ENCODE measurements at places on chromosomes 6 and 20.

GRCh38 chr6:46940433-46941226, 18.9 kb upstream of the ADGRF5 start:
- DNase-seq = no peak

- DNase-seq = no peak
These were observed 183.6 kb downstream of the KHDRBS2 start for GRCh38 chr6:62102387-62102786.

- no peak for DNase-seq
These were observed 126.6 kb downstream of the MTFR2 start for GRCh38 chr6:136123468-136123867.

GRCh38 chr20:64038565-64039292, 2.7 kb downstream of the C20orf204 start:
- DNase-seq = peak; percentile 78

- no peak for DNase-seq
These were observed 59.4 kb upstream of the SCP2D1 start for GRCh38 chr20:18754030-18754652.

- no peak for DNase-seq
These were observed 8.2 kb upstream of the NTSR1 start for GRCh38 chr20:62700261-62700930.

GRCh38 chr6:44268095-44268628, 2.1 kb upstream of the TMEM151B start:
- DNase-seq = peak; percentile 56

- DNase-seq = no peak
These were observed 1.9 kb downstream of the RAB23 start for GRCh38 chr6:57220083-57220703.

GRCh38 chr6:114157848-114158247, 185.0 kb downstream of the HS3ST5 start:
- no peak for DNase-seq

- no peak for DNase-seq
These were observed 558.7 kb upstream of the MMS22L start for GRCh38 chr6:97841763-97842162.

- no peak for DNase-seq
These were observed 15.9 kb upstream of the CPNE1 start for GRCh38 chr20:35680452-35681183.

DNA sequence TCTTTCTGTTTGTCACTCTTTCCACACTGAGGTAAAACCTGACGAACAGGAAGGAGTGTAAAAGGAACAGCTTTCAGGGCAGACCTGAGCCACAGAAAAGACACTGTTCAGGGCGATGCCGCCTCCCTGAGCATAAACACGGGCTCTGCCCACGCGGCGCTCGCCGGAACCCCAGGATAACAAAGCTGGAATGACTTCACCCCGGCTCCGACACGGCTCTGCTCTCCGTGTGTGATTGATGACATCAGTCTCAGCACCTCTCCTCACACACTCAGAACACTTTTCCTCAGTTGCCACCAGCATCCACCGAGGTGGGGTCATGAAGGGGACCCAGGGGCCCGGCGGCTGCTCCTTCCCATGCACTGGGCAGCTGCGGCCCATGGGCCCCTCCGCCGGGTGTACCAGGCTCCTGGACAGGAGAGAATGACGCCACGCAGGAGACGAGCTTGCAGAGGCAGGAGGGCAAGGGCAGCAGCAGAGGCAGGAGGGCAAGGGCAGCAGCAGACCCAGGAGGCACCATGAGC, 43.6 kb downstream of the DLL1 start:
- no peak for DNase-seq

DNA sequence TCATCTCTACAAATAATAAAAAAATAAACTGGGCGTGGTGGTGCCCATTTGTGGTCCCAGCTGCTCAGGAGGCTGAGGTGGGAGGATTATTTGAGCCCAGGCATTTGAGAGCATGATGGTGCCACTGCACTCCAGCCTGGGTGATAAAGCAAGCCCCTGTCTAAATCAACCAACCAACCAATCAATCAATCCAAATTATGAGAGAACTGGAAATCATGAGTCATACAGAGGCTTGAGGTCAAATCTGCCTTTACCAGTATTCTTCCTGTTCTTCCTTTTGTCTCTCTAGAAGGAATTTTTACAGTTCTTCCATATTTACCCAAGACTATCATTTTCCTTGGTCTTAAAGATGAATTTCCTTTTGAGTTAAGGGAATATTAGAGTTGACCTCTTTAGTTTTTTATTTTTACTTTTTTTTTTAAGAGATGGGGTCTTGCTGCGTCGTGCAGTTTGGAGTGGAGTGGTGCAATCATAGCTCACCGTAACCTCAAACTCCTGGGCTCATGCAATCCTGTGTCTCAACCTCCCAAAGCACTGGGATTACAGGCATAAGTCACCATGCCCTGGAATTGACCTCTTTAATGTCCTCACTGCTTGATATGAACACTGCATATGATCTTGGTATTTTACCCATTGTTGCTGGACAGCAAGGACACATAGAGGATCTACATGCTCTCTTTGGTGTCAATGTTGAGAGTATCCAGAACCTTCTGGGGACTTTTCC, 44.1 kb upstream of the TXNDC5 start:
- DNase-seq = no peak

- no peak for DNase-seq
These were observed 41.3 kb upstream of the HFE start for GRCh38 chr6:26045928-26046368.

GRCh38 chr6:119683031-119683430, 333.5 kb upstream of the MAN1A1 start:
- no peak for DNase-seq

GRCh38 chr20:52179331-52180179, 12.0 kb downstream of the ZFP64 start:
- DNase-seq = no peak

DNA sequence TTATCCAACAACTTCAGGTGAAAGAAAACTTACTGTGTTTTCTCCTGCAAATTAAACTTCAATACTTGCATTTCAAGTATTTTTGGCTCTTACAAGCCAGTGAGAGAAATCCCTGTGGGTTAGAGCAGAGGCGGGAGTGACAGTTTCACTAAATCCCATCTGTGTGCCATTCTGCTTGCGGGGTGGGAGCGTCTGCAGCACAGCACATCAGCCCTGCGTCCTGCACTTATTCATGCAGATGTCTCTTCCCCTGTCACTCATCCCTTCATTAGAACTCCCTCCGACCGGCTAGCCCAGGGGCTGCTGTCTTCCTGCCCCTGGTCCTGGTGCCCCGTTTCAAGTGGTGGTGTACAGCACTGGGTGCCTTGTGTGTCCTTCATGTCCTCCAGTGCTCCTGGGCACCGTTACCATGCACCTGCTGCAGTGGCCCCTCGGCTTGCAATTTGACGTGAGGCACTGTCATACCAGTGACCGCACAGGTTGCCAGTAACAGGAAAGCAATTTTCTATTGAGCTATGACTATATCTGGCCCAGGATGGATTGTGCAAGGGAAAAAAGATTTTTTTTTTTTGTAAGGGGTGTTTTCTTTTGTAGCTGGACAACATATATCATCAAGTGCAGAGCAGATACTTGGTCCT, 59.4 kb downstream of the INSM1 start:
- DNase-seq = no peak

GRCh38 chr6:30926644-30927043, 5.3 kb downstream of the SFTA2 start:
- DNase-seq = no peak

- no peak for DNase-seq
These were observed 2.0 kb upstream of the FOXC1 start for GRCh38 chr6:1607516-1608221.

DNA sequence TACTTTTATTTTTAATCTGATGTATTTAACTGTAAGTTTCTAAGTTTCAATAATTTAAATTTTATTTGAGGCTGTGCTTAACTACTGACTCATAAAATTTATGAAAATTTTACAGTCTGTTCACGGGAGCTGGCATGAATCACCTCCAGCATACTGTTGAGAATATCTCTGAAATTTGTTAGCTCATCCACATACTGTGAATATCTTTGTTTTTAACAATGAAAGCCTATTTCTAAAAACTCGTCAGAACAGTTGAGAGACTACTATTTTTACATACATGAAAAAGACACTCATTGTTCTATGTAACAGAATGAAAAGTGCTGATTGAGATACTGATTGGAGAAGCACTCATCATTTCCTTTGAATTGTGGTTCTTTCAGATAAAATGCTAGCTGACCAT, 749.3 kb downstream of the TENT5A start:
- no peak for DNase-seq

GRCh38 chr6:151963001-151963400, 155.5 kb downstream of the ESR1 start:
- DNase-seq = no peak

DNA sequence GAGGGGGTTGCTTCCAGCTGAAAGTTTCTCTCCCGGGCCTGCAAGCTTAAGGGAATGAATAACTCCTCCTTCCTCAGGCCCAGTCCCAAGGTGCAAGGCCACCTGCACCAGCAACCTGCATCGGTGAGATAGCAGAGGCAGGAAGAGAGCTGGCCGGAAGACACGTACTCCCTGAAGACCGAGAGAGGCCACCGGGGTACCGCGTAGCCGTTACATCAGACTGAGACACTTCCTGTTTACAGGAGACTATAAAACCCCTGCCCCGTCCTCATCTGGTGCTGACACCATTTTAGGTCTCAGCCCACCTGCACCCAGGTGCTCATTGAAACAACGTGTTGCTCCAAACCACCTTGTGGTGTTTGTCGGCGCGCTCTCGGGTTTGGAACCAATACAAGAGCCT, 60.5 kb upstream of the PRND start:
- DNase-seq = no peak

DNA sequence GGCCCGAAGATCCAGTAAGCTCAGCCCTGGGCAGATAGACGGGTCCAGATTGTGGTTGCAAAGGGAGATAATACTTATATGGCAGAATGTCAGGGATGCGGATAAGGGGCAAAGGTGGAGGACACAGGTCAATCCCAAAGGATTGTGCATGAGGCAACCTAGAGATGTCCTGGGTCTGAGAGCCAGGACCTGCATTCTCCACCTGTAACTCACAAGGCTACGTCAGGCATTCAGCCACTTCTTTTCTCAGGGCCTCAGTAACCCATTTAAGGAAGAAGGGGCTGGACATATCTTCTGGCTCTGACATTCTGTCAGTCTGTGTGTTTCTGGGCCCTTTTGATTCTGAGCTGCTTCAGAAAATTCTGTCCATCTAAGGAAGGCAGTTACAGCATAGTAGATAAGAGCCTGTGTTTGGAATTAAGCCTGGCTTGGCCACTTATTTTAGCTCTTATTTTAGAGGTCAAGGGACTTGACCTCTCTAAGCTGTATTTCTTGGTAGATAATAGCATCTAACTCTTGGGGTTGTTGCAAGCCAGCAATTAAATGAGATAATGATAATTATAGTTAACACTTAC, 40.2 kb downstream of the CNBD2 start:
- no peak for DNase-seq

DNA sequence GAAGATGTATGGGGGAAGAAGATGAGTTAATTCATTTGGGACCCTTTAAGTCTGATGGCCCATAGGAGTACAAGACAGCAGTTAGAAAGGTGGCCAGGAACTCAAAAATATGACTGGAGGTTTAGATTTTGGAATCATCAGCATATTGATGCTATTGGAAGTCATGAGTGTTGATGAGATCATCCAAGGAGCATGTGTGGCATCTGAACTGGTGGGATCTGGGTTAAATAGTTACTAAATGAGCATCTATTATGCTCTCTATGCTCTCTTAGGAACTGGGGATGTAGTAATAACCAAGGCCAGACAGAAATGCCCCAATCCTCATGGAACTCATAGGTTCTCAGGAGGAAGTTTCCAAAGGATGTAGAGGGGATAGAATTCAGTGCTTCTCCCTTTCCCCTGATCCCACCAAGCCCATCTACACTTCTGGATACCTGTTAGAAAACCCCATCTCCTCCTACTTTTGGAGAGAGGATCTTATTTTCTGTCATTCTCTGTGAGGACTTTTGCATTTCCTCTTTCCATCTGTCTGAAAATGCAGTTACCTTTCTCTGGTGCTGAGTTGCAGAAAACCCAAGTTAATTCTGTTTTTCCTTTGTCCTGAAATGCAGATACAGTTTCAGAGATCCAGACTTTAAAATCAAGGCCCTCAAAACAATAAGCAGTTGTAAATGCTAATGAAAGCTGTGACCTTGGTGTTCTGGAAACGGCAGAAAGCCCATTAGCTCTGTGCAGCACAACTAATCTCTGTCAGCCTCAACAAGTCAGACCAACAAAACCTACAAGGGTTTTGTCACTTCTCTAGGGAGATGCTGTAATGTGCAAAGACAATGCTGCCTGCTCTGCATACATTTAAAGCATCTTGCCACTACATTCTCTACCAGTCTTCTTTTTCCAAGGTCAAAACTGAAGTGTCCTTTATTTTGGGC, 65.8 kb downstream of the TBC1D7 start:
- no peak for DNase-seq

DNA sequence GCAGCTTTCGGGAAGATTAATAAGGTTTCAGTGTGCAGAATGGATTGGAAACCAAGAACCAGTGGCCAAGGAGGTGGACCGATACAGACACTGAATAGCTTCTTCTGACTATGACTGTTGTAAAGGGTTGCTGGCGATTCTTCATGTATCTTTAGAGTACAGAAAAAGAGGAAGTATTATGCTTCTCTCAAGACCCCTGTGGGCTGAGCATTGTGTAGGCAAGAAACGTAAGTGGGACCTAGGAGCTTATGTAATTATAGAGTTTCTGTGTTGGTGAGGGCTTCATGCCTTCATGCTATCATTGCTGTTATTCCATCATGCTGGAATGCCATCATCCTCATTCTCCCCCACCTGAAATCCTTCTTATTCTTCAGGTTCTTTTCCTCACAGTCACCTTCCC, 105.4 kb upstream of the AKIRIN2 start:
- no peak for DNase-seq

- no peak for DNase-seq
These were observed 324.2 kb upstream of the PREP start for GRCh38 chr6:105726902-105727655.

- no peak for DNase-seq
These were observed 171.2 kb upstream of the SULF2 start for GRCh38 chr20:47956268-47956995.

- DNase-seq = no peak
These were observed 177.7 kb downstream of the BTBD3 start for GRCh38 chr20:12095180-12095920.

DNA sequence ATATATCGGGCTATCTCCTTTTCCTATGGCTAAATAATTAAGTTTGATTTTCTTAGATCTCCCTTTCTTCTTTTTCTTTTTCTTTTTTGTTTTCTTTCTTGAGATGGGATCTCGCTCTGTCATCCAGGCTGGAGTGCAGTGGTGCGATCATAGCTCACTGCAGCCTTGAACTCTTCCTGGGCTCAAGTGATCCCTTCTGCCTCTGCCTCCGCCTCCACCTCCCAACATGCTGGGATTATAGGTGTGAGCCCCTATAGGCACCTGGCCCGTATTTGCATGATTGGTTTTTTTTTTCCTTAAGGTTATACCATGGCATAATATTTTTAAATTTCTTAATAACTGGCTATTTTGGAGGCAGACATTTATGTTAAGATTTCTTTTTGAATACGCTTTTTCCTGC, 106.3 kb downstream of the SCAF8 start:
- DNase-seq = no peak

- no peak for DNase-seq
These were observed 46.7 kb downstream of the TRERF1 start for GRCh38 chr6:42405021-42405420.

Measured in stimulated activated CD4-positive, alpha-beta T cell treated with anti-CD3 and anti-CD28 coated beads, Interleukin-12 subunit alpha, Interleukin-12 subunit beta, amount 100 ng/mL, for 4 hours (primary cell).